ENCODE measurements at places on chromosomes 7 and 10.

DNA sequence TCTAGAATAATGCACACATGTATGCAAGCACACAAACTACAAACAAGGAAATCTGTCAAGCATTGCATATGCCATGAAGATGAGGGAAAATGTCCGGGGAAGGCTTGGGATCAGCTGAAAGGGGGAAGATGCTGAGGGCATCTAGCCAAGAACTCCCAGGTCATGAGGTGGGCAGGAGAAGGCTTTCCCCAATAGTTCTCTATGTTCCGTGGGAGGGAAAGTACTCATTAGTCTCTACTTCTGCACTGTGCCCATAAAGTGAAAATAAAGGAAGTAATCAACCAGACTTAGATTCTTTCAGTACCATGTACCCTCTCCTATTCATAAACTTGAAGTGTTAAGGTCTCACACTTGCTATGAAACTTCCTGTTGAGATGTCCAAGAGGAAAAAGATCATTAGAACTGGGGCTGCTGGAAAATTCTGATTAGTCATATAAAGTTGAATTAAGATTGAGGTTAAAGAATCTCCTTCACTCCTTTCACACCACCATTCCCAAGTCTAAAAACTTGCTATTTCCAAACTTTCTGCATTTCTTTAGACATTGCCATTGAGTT lies 17.1 kb upstream of the LIPF start:
- DNase-seq = no peak

DNA sequence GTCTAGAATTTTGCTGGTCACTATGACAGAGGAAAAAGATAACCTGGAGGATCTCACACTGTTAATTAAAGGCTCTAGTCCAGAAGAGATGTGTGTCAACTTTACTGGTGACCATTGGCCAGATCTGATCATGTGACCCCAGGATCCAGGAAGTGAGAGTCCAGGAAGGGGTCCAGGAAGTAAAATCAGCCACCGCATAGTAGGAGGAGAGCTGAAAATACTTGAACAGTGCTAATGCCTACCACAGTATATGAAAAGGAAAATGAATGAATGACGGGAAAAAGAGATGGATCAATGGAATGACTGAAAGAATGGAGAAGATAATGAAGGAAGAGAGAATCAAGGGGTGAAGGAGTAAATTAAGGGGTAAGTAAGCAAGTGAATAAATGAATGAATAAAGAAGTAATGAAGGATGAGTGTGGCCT lies 415.3 kb downstream of the RPS24 start:
- DNase-seq = no peak

- DNase-seq = no peak
Measured at GRCh38 chr10:102757323-102757722, 13.6 kb downstream of the WBP1L start.

GRCh38 chr7:119724041-119724792 lies 548.8 kb upstream of the KCND2 start:
- DNase-seq = no peak

DNA sequence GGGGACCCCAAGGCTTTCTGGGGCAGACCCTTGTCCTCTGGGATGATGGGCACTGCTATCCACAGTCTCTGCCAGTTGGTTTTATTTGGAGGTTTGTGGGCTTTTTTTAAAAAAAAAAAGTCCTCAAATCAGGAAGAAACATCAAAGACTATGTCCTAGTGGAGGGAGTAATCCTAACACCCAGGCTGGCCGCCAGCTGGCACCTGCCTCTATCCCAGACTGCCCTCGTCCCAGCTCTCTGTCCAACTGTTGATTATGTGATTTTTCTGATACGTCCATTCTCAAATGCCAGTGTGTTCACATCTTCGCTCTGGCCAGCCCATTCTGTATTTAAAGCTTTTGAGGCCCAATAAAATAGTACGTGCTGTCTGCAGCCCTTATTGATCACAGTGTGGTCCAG lies 61.0 kb upstream of the LRRC4 start:
- DNase-seq = no peak

GRCh38 chr10:76333796-76334195 lies 902.4 kb downstream of the LRMDA start:
- no peak for DNase-seq

DNA sequence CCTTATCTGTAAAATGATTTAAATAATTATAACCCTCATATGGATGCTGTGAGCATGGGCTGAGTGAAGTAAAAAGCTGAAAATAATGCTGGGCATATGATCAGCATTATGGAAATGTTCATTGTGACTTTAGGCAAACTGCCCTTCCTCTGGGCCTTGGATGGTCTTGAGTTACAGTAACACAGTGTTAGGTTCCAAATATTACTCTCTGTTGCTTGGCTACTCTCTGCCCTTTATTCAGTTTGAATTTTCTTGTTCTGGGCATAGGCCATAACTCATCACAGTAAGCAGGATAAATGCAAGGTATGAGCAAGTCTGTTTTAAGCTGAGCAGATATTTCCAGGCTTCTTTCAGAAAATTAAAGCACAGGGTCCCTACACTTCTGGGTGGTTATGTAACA lies 868.0 kb downstream of the KCNMA1 start:
- no peak for DNase-seq

DNA sequence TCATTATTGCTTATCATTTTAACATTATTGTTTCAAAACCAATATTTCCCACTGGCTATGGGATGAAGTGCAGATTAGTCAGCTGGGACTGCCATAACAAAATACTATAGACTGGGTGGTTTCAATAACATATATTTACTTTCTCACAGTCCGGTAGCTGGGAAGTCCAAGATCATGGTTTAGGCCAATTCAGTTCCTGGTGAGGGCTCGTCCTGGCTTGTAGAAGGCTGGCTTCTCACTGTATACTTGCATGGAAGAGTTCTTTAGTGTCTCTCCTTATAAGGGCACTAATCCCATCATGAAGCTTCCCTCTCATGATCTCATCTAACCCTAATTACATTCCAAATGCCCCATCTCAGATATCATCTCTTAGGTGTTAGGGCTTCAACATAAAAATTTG lies 101.3 kb downstream of the CHRM2 start:
- no peak for DNase-seq

- DNase-seq = no peak
Measured at GRCh38 chr10:990808-991207, 2.6 kb downstream of the GTPBP4 start.

DNA sequence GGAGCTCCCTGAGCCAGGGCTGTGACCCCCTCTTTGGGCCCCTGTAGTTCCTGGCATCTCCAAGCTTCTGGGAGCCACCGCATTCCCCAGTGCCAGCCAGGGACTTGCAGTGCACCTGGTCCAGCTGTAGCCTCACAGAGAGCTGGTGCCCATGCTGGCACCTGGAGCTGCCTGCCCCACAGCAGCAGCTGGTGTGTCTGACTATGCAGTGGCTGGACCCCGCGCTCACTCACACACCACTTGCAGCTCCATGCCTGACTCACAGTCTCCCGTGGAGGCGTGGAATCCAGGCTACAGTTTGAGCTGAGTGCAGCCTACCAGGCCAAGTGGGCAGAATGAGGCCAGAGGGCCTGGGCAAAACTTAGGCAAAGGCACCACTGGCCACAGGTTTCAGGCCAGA lies 102.2 kb upstream of the NAMPT start:
- no peak for DNase-seq

- no peak for DNase-seq
Measured at GRCh38 chr7:7857143-7857583, 111.4 kb upstream of the GLCCI1 start.

- DNase-seq = no peak
Measured at GRCh38 chr7:155286686-155287085, 11.0 kb upstream of the INSIG1 start.

- no peak for DNase-seq
Measured at GRCh38 chr10:122782911-122783310, 62.7 kb downstream of the CUZD1 start.

- no peak for DNase-seq
Measured at GRCh38 chr7:55203300-55203699, 161.8 kb upstream of the LANCL2 start.

DNA sequence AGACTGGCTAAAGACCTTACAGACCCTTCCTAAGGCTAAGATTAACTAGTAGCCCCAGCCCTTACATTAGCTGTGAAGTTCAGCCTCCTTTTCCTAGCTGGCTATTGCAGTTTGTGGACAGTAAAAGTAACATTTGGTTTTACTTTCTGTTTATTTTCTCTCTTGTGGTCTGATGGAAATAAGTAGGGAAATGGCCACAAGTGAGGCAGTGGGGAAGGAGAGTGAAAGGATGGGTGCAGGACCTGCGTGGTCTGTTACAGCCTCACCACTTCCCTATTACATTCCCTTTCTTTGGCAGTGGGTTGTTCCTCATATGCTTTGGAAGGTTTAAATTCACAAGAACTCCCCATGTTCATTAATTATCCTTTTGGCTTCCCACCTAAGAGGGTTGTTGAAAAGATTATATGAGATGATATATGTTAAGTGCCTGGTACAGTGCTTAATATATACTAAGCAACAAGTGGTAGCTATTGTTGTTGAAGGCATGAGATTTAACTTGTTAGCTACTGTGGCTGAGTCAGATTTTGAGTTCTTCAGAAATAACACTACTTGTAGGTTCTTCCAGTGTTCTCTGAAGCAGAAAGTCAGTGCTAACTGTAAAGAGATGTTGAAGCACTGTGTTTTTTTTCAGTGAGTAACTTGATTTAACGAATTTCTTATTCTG lies 181.7 kb downstream of the ST7 start:
- DNase-seq = no peak

GRCh38 chr7:22563032-22563501 lies 63.1 kb upstream of the STEAP1B start:
- no peak for DNase-seq

- DNase-seq = no peak
Measured at GRCh38 chr7:36599645-36600313, 124.5 kb downstream of the AOAH start.

DNA sequence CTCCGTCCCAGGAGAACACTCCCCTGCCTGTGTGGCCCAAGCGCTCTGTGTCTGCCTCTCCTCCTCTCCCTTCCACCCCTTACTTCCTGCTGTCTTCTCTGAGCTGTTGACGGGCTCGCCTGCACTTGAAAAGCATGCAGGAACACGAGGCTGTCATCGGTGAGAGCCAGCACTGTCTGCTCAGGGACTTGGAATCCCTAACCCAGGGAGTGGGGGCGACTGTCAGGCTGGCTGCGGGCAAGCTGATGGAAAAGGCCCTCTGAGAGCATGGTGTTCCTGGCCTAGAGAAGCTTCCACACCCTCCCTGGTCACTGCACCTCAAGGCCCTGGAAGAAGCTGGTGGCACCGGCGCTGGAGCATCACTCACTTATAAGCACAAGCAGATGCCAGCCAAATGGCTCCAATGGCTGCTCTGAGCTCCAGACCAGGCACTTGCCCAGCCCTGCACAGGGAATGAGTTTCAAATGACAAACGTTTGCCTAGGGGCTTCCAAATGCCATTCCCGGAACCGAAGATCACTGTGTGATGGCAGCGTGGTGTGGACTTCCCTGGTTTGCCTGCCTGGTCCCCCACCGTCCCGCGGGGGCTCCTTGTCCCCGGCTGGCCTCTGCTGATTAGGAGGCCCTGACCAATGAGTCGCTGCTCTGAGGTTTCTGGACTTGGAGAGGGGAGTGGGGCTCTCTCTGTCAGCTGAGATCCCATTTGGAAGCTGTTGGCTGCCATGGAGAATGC lies 56.7 kb upstream of the EBF3 start:
- DNase-seq = no peak

- DNase-seq = no peak
Measured at GRCh38 chr7:101853684-101854083, 36.3 kb downstream of the CUX1 start.

DNA sequence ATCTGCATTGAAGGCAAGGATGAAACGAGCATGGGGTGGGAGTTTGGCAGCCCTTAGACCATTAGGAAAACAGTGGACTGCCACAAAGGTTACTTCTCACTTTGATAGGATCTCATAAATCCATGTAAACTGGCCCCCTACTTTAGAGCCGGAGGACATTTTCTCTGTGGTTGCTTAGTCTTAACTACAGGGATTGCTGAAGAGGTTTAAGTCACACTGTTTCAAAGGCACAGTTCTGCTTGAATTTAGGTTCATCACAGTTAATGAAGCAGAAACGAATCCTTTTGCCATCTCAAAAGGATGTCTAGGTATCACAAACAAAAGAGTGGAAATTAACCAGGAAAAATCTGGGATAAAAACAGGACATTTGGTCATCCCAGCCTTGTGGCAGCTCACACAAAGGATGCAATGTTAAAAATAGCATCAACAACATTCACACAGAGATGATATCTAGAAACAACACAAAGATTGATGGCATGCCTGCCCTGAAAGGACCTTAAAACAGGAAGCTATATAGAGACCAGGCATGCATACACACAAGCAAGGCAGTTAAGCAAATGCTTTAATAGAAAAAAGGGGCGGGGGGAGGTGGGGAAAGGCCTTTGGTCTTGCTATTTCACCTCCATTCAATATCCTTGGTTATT lies 74.0 kb downstream of the DOCK4 start:
- no peak for DNase-seq

GRCh38 chr7:80974396-80975358 lies 55.8 kb upstream of the SEMA3C start:
- no peak for DNase-seq

DNA sequence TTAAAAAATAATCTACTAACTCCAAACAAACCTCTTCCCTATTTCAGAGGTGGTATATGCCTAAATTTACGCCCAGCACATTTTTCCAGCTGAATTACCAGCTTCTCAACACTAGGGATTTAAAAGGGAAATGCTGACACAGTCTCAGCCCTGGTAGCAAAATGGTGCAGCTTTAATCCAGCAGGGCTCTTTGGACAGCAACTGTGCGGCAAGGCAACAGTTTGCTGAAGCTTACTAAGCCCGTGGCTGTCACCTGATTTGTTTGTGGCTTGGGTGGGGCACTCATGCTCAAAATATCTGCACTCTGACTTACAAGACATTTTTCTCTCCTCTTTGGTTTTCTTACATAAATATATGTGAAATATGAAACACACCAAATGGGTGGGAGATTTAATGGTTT lies 206.7 kb downstream of the POU6F2 start:
- DNase-seq = no peak

DNA sequence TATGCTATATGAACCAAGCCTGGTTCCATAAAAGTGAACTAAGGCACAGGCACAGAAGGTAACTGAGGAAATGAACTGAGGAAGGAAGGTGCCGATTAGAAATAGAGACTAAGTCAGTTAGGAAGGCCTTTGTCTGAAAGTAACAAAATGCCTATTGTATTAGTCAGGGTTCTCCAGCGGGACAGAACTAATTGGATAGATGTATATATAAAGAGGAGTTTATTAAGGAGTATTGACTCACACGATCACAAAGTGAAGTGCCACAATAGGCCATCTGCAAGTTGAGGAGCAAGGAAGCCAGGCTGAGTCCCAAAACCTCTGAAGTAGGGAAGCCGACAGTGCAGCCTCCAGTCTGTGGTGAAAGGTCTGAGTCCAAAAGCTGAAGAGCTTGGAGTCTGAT lies 13.9 kb upstream of the PLXNA4 start:
- DNase-seq = no peak
